Neural progenitor cell (in vitro differentiated cells): ENCODE measurements at places on chromosomes 2 and 18. TPM values are rescaled to one million over a fixed set of nuclear protein-coding genes. Genes with fewer than 3 reads are reported as not detected.

Gene GKN2
- total RNA-seq = not detected in 2 replicates

Gene PLGLB1
- total RNA-seq = 1.6 and 2.4 TPM in 2 replicates

Gene CD302
- 0.40 and 1.1 TPM in 2 replicates for total RNA-seq

Gene DYNAP
- not detected in 2 replicates for total RNA-seq
